ENCODE measurements at places on chromosomes 3 and 15.

GRCh38 chr15:85374831-85375230 is 5.6 kb upstream of the AKAP13 start:
- no peak for DNase-seq

GRCh38 chr15:101521591-101521990 is 32.1 kb upstream of the PCSK6 start:
- no peak for DNase-seq

DNA sequence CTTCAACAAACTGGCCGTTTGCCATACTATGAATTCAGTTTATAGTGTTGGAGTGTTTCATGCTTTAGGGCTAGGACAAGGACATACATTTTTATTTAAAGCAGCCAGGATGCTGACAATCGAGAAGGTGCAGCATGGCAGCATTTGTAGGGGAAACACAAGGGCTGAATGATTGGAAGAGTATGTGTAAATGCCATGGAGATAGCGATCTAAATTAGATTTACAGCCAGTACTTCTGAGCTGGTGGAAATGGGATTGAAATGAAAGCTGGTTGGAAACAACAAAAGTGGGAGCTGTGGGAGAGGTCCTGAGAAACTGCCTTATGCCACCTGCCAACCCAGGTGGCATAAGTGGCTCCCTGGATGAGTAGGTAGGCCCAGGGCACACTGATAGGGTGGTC is 209.9 kb upstream of the MRPL3 start:
- no peak for DNase-seq

DNA sequence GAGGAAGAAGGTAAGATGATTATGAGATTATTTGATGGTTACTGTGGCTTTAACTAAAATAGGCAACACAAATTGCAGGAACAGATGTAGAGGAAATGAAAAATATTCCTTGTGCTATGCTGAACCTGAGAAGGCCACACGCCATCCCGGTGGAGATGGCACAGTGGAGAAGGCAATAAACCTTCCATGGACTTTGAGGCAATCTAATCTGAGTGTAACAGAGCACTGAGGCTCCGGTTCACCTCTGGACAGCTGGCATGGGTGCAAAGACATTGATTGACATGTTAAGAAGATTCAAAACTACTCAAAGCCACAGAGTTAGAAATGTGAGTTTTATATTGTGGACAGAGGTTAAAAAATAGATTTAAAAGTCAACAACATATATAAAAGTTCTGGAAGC is 535.7 kb downstream of the AGBL1 start:
- no peak for DNase-seq

- no peak for DNase-seq
Measured at GRCh38 chr3:104676241-104676640, 690.5 kb upstream of the ALCAM start.

DNA sequence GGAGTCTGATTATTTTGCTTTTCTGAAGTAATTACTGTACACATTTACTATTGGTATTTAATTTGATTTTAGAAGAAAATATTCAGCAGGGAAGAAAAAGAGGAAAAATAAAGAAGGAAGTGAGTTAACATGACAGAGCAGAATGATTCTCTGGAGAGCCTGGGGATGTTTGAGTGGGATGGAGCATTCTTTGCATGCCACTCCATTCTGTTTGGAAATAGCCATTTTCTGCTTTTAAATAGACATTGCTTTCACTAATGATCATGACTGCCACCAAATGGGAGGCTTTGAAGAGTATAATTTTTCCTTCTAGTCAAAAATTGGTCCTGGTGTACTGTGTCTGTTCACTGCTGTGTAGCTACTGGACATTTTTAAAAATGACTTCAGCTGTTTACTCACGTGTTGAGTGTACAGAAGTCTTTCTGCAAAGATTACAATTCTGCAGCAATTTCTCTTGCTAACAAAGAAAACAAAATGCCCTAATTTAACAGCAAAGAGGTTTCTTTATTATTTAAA is 196.1 kb downstream of the RYR3 start:
- DNase-seq, result no peak

- no peak for DNase-seq
Measured at GRCh38 chr15:58701376-58701775, 48.1 kb downstream of the ADAM10 start.

DNA sequence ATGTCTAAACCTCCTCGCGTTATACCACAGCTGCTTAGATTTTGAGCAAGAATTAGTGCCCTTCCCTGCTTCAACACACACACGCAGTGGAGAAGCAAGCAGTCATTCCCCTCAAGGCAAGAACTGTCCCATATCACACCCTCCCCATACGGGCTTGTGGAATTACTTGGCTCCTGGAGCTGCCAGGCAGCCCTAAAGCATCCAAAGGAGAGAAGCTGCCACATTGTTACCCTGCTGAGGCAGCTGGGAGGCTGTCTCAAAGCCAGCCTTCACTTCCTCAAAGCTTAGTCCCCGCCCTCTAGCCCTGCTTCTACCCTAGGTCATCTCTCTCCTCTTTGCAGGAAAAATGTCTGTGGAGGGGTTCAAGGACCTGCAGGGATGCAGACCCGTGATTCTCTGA is 153.4 kb downstream of the RORA start:
- DNase-seq, result no peak

- no peak for DNase-seq
Measured at GRCh38 chr3:125160606-125161371, 51.8 kb downstream of the SLC12A8 start.

DNA sequence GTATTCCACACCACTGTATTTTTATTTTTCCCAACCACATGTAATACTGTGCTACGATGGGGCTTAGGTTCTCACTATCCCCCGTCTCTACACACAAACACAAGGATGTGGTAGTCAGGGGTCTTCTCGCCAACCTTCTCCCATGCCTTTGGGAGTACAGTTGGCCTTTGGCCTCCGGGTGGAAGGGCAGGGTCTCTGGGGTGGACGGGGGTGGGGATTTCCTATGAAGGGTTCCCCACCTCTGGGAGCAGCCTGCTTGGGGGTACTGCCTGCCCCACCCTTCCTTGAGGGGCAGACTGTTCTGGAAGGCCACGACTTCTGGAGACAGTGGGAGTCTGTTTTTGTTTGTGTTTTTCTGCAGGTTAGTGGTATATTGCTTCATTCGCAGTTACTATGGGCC is 21.3 kb upstream of the RAD18 start:
- DNase-seq, result no peak

GRCh38 chr3:43023066-43023465 is 44.0 kb downstream of the GASK1A start:
- no peak for DNase-seq

- no peak for DNase-seq
Measured at GRCh38 chr3:106836906-106837305, 540.3 kb upstream of the CCDC54 start.

DNA sequence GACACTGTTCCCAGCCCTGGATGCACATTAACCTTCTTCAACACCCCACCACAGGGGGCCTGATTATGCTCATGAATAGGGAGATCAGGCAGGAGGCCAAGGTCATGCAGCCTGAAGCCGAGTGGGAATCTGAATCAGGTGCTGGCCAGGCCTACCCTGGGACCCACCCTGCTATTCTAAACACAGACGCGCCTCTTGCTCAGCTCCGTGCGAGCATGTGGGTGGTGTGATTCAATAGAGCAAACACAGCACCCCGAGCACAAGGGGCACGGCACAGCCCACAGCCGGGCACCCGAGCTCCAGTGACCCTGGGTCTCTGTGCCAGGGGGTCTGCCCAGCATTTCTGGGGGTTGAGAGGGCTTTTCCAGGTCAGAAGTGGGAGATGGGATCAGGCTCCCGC is 24.6 kb upstream of the GRIP2 start:
- DNase-seq, result no peak

DNA sequence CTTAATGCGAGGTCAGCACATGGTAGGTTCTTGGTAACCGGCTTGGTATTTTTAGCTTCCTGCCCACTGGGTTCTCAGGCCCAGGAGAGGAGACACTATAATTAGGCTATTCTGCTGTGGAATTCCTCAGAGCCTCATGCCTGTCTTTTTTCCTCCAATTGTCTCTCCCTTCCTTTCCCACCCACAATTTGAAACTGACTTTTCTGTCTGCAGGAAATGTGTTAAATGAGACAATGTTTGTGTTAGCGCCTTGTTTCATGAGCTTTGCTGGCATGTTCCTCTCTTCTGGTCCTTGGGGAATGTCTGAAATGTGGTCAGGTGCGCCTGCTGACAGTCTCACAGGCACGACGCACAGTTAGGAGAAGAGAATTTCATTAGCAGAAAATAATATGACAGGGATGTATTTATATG is 223.6 kb upstream of the CTNNB1 start:
- DNase-seq, result no peak

DNA sequence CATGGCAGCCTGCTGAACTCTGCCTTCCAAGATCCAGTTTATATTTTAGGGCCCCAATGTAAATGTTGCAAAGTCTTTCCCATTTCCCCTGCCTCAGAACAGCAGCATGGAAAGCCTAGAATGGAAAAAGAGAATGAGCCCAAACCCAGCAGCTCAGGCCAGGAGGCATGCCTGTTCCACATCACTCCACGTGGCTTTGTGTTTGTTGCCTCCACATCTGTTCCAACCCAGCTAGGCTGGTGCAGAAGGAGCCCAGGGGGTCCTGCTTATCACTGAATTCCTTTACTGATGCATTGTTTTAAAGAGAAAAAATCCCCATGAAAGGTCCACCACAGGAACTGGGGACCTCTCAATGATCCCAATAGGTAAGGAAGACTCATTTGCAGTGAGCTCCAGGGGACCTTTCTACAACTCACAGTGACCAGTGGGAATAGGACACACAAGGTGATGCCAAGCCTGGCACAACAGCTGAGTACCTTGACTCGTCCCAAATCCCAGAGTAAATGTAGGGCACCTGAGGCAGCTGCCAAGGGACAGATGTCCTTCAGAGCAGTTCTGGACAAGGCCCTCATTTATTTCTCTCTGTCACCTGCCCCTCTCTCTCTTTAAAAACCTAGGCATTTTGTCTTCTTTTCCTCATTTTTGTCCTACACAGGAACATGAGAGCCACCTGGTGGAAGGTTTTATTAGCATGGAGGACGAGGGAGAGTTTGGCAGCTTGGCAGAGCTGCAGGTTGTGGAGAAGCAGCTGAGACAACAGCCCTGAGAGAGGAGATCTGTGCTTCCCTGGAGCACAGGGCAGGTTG is 41.7 kb upstream of the ADAMTS17 start:
- no peak for DNase-seq

GRCh38 chr3:10173926-10174435 is 9.3 kb downstream of the IRAK2 start:
- DNase-seq, result no peak

GRCh38 chr3:145776782-145777408 is 384.1 kb downstream of the PLOD2 start:
- DNase-seq, result no peak

DNA sequence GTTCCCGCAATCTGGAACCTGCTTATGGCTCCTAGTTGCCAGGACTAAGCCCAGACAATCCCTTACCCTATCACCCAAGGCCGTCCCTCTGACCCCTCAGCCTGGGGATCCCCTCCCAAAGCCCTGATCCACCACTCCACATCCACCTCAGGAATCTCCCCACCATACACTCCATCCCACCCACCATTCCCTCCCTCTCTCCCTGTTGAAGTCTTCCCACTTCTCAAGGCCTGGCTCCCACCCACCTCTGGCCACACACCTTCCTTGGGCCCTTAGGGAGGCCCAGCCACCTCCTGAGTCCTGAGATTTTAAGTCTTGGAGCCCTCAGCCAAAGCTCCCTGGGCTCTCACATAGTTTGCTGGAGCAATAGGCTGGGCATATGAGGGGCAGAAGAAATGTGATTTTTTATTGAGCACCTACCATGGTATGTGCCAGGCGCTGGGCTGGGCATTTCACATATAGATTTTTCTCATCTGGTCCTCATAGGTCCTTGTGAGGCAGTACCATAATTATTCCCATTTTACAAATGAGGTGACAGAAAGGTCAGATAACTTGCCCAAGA is 48.1 kb downstream of the HCN4 start:
- no peak for DNase-seq

- no peak for DNase-seq
Measured at GRCh38 chr3:17942856-17943255, 200.4 kb upstream of the TBC1D5 start.

GRCh38 chr3:44999782-45000181 is 23.7 kb downstream of the EXOSC7 start:
- no peak for DNase-seq

DNA sequence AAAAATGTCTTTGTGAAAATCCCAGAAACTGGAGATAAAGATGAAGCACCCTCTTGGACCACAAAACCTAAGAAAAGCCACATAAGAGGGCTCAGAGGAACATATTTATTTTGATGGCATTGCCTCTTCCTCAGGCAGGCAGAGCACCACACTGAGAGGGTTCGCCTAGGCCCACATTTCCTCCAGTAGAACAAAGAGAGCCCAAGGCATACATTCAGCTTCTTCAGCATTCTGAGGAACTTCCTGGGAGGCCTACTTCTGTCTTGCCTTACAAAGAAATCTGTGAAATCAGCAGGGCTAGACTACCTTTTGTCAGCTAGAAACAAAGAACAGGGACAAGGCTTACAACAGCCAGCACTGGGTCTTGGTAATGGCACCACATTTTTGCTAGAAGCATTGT is 1325.3 kb downstream of the SI start:
- DNase-seq, result no peak

DNA sequence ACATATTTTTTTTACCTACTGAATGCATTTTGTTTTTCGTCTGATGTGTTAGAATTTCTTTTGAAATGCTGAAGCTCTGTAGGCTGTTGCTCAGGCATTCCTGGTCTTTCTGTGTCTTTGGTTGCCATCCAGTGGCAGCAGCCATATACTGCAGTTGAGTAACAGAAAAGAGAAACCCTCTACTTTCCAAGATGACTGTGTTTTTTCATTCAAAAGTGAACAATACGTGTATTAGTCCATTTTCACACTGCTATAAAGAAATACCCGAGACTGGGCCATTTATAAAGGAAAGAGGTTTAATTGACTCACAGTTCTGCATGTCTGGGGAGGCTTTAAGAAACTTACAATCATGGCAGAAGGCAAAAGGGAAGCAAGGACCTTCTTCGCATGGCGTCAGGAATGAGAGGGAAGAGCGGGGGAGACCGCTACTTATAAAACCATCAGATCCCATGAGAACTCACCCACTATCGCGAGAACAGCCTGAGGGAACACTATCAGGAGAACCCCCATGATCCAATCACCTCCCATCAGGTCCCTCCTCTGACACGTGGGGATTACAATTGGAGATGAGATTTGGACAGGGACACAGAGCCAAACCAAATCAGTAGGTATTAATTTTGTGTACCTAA is 4.7 kb upstream of the GOLGA8B start:
- DNase-seq, result peak; percentile 61

DNA sequence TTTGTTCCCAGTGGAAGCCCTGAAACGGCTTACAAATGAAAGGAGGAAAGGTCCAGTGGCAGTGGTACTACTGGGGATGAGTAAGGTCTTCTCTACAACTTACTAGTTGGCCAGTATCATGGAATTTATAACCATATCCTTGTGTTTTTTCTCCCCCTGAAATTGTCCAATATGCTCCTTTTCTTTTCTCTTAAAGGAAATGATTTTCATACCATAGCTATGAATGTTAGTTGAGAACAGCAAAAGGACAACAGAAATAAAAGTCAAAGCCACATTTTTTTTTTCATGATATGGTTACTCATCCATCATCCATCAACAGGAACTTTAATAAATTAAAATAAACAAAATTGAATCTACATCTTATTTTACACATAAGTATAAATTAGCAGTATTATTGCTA is 450.4 kb downstream of the MFSD1 start:
- no peak for DNase-seq
